CD4-positive, alpha-beta T cell treated with Interleukin-21 for 1 hour (primary cell): ENCODE measurements at places on chromosomes 6 and 20.

- no peak for DNase-seq
Measured at GRCh38 chr20:8587810-8588209, 455.7 kb downstream of the PLCB1 start.

DNA sequence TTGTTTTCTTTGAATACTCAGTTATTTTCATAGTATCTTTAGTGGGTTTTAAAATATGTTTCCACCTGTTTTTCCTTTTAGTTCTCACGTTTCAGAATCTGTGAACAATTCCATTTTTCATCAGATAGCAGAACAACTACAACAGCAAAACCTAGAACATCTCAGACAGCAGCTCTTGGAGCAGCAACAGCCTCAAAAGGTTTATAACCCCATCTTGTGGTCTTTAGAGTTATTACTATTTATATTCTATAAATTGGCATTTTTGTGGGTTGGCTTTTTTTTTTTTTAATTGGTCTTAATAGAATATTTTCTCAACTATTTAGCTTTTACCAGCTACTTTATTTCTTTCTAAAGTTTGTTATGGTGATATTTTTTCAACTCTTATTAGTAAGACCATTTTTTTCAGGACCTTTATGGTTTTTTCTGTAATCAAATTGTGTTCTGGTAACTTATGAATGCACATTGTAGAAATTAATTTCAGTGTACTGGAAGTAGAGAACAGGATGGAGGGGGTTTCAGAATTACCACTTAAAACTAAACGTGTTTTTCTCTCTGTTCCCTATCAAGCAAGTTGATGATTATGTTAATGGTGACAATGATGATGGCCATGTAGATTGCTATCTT is 72.2 kb downstream of the SCAF8 start:
- peak; percentile 50 for DNase-seq

DNA sequence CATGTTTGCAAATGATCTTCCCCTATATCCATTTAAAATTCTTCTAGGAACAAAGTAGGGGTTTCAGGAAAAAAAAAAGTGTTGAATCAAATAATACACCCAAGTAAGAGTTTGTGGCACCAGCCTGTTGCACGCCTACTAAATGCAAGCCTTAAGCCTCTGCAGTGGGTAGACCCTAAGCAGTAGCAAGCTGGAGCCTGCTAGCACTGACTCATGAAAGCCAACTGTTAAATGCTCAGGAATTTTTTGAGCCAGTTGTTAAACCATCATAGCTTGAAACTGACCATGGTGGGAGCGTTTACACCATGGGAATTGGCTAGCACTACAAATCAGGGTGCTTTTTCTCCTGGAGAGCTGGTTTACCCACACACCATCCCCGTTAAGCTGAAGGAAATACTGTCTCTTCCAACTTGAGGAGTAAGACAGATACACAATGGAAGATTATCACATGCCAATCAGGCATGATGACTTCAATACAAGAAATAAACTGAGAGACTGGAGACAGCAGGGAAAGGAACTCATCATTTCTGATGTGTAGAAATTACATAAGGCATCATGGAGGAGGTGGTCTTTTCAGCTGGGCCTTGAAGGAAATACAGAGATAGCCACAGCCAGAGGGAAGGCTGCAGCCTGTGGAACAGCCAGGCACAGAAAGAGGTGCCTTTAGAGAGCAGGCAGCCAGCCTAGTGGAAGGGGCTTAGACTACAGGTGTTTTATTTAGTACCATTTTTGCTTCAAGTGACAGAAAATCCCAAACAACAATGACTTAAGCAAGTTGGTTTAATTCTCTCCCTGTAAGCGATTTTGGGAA is 110.8 kb downstream of the SNX5 start:
- no peak for DNase-seq

GRCh38 chr20:1225263-1225782 is 521 bp upstream of the RAD21L1 start:
- no peak for DNase-seq

DNA sequence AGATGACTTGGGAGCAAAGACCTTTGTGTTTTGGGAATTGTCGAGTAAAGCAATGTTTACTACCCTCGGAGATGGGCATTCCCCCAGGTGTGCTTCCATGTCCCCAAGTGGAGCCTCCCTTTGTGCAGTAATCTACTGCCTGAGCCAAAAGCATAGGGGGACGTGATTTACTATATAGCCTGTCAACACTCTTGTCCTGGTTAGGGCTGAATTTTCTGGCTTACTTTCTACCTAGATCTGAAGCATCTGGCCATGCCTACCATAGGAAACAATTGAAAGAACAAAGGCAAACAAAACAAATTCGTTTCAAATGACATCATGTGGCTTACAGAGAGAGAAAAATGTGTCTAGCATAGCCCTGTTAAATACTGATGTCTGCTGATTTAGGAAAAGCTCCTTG is 350.6 kb downstream of the SAMD5 start:
- no peak for DNase-seq

DNA sequence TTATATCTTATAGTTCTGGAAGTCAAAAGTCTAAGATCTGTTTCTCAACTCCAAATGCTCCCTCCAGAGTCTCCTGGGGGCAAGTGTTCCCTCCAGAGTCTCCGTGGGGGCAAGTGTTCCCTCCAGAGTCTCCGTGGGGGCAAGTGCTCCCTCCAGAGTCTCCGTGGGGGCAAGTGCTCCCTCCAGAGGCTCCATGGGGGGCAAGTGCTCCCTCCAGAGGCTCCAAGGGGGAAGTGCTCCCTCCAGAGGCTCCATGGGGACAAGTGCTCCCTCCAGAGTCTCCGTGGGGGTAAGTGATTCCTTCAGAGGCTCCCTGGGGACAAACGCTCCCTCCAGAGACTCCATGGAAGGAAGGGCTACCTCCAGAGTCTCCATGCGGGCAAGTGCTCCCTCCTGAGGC is 34.0 kb upstream of the THBS2 start:
- DNase-seq, result no peak

DNA sequence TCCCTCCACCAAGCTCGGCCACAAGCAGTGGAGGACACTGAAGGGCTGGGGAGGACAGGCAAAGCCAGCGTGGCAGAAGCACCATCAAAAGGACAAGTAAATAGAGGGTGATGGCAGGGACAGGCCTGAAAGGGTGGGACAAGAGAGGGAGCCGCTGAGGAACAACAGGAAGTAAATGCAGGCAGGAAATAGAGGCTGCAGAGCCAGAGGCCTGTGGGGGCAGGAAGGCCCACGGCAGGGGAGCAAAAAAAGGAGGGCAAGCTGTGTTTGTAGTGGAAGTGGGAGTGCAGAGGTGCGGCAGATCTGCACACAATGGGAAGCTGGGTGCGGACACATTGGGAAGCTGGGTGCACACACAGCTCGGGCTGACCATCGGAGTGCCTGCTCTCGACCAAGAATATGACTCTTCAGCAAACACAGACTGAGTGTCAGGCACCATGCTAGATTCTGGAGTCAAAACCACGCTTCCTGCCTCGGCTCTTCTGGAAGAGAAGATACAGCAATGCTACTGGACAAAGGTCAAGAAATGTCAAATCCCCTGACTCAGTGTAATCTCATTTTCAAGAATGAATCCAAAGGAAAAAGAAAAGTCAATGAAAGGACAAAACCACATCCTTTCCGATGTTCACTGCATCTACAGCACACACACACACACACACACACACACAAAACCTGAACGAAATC is 40.4 kb upstream of the RAB22A start:
- no peak for DNase-seq

DNA sequence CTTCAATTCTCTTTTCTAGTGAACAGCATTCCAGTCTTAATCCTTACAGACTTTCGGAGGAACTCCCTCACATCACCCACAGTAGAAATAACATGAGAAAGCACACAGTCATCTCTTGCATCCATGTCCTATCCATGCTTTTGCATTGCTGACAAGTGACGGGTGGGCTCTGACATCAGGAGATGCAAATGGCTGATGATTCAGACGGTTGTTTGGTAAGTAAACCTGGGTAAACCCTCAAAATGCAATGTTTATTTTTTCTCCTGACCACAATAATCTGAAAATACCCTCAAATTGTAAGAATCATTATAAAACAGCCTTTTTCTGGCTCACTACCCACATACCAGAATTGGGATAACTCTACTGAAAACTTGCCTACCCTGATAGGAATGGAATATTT is 792.0 kb downstream of the MAFB start:
- no peak for DNase-seq

GRCh38 chr6:4382362-4382853 is 247.0 kb upstream of the ECI2 start:
- DNase-seq, result no peak

- no peak for DNase-seq
Measured at GRCh38 chr6:81718126-81718525, 34.4 kb downstream of the TENT5A start.

DNA sequence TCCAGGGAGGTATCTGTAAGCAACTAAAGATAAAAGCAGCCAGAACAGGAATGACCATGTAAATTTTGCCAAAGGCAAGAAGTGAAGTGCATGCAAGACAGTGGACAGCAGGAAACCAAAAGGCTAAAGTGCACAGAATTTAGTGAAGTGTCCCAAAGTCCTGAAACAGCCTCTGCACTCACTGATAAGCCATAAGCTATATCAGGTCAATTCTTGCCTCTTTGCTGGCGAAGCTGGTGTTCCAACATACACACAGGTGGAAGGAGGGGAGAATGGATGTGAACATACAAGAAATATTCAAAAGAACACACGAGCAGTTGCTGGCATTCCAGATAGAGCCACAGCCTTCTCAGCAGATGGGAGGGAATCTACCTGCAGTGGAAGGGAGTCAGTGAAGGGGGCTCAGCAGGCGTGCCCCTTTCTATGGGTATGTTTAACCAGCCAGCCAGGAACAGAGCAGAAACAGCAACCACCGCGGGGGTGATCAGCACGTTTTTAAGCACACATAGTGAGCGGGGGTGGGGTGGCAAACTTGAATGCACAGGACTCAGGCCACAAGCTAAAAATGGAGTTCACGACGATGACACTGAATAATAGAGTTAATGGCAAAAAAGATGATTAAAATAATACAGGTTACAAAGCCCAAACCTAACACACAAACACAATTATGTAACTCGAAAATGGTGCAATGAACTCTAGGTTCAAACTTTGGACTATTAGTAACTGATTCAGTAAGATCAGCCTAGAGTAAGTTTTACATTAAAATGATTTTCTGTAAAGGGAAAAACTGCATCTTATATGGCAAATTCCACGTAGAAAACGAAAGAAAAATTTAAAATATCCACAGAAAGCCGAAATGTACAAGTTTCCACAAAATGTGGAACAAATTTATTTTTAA is 1.2 kb downstream of the ECI2 start:
- peak; percentile 16 for DNase-seq

- no peak for DNase-seq
Measured at GRCh38 chr6:108423982-108424705, 129.3 kb downstream of the AFG1L start.

GRCh38 chr20:37745553-37745952 is 51.7 kb downstream of the CTNNBL1 start:
- DNase-seq, result peak; percentile 36

DNA sequence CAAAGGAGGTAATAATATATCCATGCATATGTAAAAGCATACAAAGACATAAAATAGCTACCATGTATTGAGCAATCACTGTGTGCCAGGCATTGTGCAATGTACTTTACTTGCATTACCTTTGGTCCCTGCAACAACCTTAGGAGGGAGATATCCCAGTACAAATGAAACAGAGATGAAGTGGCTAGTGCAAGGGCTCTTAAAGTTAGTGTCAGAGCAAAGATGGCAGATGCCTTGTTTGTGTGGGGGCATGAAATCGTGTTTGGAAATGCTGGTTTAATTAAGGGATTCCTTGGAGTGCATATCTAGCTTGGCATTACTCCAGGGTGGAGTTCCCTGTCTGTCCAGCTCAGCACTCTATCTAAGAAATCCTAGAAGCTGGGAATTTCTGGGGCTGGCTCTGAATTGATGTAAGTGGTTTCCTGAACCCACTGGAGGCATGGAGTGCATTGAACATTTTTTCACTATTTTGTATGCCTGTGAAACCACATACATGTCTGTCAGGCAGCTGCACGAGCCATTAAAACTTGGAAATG is 9.8 kb downstream of the PAQR8 start:
- DNase-seq, result no peak

DNA sequence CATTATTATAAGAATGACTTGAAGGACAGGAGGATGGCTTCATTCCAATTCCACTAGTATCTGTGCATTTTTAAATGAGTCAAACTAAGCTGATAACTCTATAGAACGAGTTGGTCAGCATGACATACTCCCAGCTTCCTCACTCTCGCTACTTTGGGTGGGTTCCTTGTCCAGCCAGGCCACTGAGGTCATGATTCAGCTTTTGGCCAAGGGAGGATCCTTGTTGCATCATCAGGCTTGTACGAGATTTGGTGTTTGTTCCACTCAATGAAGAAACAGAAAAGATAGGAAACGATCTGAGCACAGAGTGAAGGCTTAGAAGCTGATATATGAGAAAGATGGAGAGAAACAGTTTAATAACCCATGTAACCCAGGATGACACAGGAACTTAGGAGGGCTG is 19.8 kb downstream of the NEDD9 start:
- DNase-seq, result no peak

DNA sequence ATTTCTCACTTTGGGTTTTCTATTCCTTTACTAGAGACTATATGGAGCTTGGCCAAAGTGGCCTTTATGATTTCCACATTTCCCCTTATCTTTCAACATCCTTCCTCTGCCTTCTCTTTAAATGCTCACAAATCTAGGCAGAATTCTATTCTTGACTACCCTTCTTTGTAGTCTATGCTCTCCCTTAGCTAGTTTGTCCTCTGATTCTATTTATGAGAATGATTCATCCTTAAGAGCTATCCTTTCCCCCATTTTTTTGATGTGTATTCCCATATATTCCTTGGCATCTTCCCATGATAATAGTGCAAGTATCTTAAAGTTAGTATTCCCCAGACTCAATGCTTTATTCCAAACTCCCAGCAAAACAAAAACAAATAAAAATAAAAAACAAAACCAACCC is 53.1 kb downstream of the IL20RA start:
- DNase-seq, result no peak

DNA sequence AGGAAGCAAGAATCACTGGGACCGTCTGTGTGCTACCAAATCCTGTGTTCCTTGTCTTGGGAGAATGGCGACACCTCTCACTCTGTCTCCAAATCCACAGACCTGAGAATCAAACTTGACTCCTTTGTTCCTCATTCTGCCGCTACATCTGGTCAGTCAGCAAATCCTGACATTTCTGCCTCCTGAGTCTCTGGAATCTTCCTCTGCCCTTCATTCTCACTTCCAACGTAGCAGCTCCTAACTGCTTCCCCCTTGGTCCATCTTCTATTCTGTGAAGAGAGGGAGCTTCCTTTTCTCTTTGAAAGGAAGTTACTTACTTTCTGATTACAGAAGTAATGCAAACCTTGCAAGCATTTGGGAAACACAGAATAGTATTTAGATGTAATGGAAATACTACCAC is 37.7 kb downstream of the SYTL3 start:
- DNase-seq, result no peak

DNA sequence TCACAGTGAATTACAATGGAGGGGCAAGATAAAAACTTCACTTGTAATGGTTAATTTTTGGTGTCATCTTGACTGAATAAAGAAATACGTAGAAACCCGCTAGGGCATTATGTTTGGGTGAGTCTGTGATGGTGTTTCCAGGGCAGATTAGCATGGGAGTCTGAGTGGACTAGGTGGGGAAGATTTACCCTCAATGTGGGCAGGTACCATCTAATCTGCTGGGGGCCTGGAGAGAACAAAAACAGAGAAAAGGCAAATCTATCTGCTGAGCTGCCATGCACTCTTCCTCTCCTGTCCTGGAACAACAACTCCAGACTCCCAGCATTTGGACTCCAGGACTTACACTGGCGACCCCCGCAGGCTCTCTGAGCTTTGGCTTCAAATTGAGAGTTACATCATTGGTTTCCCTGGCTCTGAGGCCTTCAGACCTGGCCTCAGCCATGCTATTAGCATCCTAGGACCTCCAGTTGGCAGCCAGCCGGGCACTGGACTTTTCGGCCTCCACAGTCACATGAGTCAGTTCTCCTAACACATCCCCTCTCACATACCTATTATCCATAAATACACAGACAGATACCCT is 19.7 kb downstream of the NINL start:
- no peak for DNase-seq
